Naive thymus-derived CD4-positive, alpha-beta T cell (primary cell): ENCODE measurements at places on chromosomes 13 and 19.
A peak's percentile ranks its signal among the peaks of the same experiment; 100 is the strongest.

DNA sequence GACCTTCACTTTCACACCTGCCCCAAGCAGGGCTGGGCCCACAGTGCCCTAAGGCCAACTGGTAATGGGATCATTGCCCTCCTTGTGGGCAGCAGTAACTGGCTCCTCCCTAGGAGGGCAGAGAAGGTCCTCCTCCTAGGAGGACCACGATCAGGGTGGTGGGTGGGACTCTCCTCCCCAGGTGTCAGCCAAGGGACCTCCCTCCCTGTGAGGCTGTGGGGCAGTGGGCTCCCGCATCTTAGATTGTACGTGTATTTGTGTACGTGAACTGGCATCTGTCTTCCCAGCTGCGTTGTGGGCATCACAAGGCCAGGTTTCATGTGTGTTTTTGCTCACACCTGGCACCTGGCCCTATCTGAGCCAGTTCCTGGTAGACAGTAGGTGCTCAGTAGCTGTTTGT, 111.8 kb downstream of the SOX1 start:
- no peak for DNase-seq

DNA sequence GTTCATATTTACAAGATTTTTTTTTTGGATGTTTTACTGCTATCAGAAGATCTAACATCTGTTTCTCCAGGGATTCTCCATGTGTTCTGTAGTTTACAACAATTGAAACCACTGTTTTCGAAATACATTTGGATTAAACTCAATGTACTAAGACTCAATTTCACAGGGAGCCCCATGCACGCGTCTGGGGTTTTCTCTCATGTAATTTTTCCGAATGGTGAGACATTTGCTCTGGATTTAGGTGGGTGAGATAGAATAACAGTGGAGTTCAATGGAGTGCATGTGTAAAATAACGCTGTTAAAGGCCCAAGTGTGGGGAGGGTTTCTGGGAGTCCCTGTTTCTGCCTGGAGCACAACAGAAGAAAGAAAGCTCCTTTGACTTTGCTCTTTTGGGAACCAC, 330.3 kb downstream of the TSHZ3 start:
- no peak for DNase-seq

DNA sequence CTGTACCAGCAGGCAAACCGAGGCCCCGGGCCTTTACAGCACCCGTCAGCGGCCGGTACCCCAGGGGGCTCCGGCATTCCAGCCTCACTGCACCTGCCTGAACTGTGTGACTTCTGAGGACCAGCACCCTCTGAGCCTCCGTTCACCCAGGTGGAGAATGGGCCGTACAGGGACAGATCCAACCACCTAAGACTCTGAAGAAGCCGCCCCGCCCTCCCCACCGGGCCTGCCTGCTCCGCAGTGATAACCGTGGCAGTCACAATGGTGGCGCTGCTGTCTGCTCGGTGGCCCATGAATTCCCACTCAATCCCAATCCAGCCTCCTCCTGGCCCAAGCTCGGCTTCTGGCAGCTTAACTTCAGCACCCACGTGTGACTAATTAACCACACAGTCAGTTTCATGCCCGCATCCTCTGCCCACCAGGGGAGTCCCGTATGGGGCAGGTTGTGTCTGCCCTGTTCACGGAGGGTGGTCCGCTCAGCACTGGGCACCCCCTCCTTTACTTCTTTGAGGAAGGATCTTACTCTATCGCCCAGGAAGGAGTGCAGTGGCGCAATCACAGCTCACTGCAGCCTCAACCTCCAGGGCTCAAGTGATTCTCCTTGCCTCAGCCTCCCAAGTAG, 3.4 kb downstream of the TCF3 start:
- DNase-seq: no peak

- no peak for DNase-seq
These were observed 12.8 kb downstream of the CIB3 start for GRCh38 chr19:16160445-16160942.

DNA sequence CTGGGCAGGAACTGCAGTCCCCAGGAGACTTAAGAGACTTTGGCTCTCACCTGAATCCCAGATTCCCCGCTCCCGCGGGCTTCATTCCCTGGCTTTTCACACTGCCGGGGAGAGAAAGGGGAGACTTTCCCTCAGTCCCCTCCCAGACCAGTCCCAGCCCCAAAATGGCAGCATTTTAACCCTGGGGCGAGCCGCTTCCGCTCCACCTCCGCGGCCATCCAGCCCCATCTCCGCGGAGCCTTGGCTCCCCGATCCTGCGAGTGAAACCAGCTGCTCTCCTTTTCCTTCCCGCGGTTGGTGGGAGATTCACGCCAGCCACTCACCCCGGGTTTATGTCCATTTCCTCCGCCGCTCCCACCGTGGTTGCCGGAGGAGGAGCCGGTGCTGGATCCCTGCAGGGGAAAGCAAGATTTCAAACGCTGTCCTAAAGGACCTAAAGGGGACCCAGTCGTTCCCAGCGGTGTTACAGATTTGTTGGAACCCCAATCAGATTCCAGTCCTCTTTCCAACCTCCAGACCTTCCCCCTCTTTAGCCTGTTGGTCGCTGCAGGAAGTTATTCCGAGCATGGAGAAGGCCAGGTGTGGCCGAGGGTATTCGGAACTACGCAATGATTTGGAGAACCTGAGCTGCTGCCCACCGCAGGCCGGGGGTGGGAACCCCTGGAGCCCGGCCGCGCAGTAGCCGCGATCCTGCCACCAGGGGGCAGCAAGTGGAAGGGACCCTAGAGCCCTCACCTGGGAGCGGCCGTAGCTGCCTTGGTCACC, 3.4 kb downstream of the DMKN start:
- peak; percentile 51 for DNase-seq

- DNase-seq: no peak
These were observed 25.7 kb upstream of the PNMA8B start for GRCh38 chr19:46521241-46521868.

GRCh38 chr19:46629546-46630025, 4.7 kb upstream of the PTGIR start:
- DNase-seq: no peak

- DNase-seq: peak; percentile 73
These were observed 15.1 kb downstream of the NDUFB7 start for GRCh38 chr19:14556662-14557188.

- no peak for DNase-seq
These were observed 520.3 kb downstream of the DIAPH3 start for GRCh38 chr13:59643364-59643841.

- DNase-seq: peak; percentile 60
These were observed 10.5 kb downstream of the PVR start for GRCh38 chr19:44653977-44654774.

DNA sequence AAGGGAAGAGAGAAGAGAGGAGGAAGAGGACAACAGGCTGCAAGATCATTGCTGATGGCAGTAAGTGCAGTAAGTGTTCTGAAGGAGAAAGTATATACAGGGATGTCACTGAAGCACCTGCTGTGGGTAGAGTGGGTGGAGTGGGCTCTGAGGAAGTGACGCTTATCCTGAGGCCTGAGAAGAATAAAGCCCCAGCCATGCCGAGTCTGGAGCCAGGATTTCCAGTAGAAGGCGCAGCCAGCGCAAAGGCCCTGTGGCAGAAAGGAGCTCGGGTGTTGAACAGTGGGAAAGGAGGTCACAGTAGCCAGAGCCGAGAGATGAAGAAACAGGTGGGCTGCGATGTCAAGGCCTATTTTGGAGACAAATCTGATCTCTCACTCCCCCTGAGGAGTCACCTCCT, 31.8 kb upstream of the ADGRE5 start:
- DNase-seq: no peak

DNA sequence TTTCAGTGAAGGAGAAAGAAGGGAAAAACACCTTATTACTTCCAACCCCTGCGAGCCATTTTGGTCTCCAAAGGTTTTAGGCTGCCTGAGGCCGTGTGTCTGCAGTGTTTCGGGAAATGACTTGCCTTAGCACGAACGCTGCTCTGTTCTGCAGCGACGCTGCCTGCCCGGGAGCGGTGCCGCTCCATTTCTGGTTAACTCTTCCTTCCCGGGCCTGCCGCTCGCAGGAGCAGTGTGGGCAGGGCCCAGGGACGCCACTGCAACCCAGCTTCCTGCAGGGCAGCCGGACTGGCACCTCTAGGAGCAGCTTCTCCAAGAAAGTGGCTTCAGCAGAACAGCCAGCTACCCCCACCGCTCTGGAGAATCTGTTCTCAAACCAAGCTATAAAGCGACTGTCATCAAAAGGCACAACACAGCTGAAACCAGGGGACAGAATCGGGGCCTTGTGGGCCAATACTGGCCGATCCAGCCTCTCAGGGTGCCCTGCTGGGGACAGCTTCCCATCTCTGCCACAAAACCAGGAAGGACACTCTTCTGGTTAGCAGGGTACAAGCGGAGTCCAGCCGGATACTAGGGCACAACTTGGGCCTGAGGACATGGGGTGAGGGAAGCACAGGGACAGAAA, 72.2 kb downstream of the KCTD15 start:
- DNase-seq: no peak

DNA sequence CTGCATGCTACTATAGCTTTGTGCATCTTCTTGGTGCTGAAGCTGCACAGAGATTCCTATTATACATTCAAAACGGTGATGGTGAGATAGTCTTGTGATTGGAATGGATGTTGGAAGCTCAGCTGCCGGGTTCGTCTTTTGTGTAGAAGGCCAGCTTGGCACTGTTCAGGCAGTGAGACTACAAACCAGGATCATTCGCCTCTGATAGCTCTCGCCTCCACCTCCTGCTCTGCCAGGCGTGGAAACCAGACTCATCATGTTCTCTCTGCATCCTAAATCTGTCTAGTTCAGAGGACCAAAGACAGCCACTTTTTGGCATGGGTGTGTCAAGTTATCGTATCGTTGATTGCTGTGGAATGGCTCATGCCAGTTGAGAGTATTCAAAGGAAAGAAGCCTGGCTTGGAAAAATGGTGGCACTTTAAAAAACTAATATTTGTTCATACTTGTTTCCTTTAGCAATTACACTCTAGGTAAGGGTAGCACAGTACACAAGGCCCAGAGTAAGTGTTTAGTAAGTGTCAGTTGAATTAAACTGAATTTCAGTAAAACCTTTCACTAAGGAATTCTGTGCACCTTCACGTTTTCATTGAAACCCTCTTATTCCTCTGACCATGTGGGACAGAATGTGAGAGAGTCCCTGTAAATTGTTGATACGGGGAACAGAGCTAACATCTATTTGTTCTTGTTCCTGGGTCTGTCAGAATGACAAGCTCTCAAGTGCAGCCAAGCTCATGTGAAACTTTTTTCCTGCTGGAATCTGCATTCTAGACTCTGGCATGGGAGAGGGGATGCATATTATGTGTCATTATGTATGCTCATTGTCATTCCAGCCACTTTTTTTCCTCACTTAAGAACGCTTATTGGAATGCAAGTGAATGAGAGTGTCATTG, 69.8 kb downstream of the DPY19L3 start:
- DNase-seq: no peak

DNA sequence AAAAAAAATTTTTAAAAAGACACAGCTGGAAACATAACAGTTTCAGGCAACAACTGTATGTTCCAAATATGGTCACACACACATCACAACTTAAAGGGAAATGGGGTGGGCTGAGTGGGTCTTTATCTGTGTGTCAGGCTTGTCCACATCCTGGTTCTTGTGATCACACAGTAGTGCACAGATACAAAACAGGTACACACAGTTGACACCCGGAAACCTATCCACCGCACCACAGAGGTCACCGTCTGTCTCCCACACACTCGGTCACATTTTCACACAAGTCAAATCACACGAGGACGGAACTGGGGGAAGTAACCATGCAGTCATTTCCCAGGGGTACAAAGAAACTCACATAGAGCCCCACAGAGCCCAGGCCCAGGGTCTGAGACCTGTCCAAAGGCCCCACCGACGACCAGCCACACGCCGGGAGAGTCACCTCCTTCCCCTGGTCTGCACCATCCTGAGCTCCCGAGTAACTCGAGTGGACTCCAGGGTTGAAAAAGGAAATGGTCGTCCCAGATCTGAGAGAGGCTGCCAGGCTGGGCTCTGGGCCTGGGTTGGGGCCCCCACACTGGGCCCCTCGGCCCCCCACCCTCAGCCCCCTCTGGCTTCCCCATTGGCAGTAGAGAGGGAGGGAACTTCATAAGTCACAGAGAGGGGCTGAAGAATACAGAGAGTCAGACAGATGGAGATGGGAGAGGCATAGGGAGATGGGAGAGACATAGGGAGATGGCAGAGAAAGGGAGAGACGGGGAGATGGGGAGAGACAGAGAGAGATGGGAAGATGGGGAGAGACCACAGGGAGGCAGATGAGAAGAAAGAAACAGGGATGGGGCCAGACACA, 1.3 kb upstream of the PPAN start:
- DNase-seq: peak; percentile 77

- DNase-seq: no peak
These were observed 982.4 kb upstream of the MIR17HG start for GRCh38 chr13:90365130-90365529.
